ENCODE measurements at places on chromosomes 4 and X.

DNA sequence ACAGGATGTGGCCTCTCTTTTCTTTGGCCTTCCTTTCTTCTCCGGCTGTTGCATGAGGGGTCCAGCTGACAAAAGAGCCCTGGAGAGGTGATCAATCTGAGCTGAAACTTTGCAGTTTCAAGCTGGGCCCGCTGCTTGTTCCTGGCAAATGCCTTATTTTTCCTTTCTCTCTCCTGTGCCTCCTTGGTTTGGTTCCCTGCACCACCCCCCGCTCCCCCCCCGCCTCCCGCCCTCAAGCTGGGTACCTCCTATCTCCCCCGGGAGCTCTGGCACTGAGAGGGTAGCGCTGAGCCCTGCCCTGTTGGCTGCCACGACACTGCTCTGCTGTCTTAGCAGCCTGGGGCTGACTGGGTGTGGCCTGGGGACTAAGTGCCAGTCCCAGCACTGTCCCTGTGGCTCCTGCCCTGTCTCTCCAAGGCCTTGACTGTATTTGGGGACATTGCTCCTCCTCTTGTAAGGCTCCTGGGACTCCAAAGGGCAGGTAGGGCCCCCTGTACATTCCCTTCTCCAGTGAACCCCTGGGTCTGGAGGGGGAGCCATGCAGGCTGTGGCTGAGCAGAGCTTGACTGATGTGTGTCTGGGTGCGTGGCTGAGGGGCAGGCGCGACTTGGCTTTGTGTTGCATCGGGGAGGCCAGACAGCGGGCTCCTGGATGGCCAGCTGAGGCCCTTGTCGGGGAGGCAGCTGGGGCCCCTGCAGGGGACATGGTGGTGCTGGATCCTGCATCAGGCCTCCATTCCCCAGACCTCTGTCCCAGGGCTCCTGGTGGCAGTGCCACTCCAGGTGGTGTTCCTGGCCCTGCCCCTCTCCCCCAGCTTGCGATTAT, 1.1 kb downstream of the PLXNA3 start:
- peak; percentile 38 for DNase-seq

DNA sequence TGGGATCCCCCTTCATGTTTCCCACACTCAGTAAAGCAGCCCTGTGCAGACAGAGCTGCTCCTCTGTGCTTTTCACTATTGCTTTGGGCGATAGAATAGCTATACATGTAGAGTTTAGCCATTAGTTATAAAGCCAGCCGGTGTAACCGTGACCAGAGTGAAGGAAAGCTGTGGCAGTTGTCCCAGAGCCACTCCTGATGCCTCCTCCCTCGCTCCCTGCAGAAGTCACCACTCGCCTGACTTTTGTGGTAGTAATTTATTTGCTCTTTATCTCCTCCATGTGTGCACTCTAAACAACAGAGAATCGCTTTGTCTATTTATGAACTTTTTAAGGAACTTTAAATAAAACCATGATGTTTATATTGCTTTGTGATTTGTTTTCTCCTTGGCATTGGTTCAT, 41.8 kb upstream of the WWC2 start:
- no peak for DNase-seq

GRCh38 chr4:106444557-106444956, 76.0 kb upstream of the GIMD1 start:
- no peak for DNase-seq

- DNase-seq, result no peak
Observed at GRCh38 chrX:2631743-2632532, 59.2 kb upstream of the CD99 start.

DNA sequence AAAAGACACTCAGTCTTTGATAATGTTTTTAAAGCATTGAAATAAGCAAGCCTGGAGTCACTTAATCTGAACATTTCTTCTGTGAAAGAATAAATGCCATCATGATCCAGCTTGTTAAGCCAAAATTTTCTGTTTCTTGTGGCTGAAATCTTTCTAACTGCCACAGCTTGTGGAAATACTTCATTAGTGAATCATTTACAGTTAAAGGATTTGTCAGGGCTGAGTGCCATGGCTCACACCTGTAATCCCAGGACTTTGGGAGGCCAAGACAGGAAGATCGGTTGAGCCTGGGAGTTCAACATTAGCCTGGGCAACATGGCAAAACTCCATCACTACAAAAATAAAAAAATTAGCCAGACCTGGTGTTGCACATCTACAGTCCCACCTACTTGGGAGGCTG, 93.3 kb upstream of the PDE5A start:
- DNase-seq, result no peak

DNA sequence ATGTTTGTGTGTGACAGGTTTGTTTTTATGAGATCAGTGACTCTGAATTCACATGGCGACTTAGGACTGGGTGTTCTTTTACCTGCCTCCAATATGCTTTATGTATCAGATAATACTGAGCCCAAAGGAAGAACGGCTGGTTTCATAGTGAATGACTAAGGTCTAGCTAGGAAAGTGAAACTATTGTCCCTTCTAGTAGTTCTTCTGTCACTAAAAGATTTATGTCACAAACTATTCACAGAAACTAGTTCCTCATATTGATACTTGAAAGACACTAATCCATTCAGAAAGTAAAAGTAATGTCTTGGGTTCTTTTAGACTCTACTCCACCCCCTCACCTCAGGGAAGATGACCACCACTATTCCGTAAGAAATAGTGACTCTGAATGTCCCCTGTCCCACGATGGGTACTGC, 81.7 kb downstream of the EGF start:
- no peak for DNase-seq

DNA sequence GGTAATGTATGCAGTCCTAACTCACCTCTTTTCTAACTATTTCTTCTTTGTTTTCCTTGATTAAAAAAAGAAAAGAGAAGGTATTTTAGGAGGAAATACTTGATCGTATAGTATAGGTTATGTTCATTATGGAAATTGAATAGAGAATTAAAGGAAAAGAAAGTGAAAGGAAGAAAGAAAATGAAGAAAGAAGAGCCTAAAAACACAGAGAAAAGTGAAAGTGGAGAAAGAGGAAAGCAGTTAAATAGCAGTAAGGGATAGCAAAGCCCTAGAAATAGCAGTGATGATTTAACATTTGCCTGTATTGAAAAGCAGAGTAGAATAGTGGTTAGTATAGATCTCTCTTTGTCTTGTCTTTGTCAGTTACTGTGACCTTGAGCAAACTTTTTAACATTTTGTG, 37.0 kb downstream of the MRPL1 start:
- DNase-seq, result no peak

DNA sequence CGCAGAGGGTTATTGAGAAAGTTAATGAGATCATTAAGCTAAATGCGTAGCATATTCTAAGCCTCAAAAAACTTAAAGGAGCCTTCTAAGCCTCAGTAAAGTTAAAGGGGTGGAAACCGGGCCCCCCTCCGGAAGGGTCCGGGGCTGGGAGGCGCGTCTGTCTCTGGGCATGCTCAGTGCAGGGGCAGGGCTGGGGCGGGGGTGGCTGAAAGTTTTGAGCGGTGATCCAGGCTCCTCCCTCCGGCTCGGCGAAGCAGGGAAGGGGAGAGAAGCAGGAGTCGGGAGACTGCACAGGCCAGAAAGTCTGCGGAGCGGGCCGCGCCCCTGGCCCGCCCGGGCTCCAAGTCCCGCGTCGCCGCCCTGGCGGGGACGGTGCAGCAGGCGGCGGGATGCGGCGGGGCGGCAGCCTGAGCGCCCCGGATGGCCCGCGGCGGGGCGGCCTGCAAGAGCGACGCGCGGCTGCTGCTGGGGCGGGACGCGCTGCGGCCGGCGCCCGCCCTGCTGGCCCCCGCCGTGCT, at the start of gene EVC:
Gene EVC, plus strand, starts transcription at position 241 of the 518 bp plus-strand sequence. Its CDS starts 180 bp downstream, at position 421.
- DNase-seq, result peak; percentile 33

GRCh38 chrX:111098874-111099273, 2.9 kb downstream of the PAK3 start:
- peak; percentile 76 for DNase-seq

DNA sequence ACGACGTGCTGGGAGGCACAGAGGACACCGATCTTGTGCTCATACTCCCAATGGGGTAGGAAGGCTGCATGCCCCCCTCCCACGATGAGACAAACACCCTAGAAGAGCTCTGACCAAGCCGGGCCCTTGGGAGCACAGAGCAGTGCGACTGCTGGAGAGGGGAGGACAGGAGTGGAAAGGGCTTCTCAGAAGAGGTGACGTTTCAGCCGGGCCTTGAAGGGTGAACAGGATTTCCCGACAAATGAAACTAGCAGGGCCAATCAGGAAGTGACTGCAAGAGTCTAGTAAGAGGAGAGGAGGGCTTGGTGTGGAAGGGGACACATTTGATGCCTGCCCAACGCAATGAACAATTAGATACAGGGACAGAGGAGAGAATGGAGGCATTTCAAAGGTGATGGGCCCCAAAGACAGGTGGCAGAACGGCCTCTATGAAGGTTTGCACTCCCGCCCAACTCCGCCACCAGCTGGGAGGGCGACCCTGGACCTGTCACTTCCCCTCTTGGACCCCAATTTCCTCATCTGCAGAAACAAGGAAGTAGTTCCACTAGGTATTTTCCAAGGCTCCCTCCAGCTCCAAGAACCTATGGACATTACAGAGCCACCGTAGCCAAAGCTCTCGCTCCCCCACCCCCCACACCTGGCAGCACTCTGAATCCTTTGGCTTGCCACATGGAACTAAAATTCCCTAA, 3.9 kb downstream of the HCFC1 start:
- DNase-seq, result peak; percentile 49
